NCI-H1092 treated with DMSO at 0.1 percent for 48 hours (cell line): ENCODE measurements at places on chromosomes 2 and 18.

DNA sequence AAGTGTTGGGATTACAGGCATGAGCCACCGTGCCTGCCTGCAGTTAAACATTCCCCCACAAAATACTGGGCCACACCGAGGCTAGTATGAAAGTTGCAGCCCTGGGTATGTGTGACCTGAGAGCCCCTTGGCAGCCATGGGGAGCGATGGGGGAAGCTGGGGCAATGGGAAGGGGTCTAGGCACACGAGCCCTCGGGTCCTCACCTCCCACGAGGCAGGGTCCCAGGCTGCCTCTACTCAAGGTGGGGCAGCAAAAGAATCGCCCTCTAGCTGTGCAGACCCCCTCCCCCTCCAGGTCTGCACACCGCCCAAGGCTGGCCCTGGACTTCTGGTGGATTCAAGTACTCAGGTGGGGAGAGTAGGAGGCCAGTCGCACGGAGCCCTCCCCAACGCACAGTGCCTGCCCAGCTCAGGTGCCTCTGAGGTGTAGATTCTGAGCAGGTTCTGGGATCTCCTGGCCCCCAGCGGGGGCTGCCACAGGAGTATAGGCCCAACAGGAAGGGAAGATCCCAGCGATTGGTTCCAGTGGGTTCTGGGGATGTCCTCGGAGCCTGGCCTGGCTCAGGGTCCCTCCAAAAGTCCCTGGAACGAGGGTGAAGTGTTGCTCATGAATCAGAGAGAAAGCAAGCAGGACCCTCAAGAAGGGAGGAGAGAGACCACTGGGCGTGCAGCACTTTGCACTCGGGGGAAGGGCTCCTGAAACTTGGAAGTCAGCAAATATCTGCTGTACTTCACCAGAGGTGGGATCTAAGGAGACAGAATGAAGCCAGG is 2.6 kb downstream of the GPR35 start:
- DNase-seq: no peak

DNA sequence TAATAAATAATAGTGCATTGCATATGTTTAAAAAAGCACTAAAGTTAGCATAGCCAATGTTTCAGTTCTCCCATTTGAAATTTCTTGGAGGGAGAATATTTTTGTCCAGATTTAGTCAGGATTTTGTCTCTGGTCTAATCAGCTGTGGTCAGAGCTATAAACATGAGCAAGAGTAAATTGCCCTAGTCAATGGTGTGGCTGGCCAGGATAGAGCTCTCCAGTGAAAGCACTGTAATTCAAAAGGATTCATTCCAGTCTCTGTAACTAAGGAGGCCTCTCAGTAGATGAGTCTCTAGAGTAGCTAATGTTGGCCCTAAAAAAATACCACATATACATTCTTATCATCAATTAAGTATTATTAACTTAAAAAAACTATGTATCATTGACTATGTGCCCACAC is 241.6 kb downstream of the CDCA7 start:
- DNase-seq: no peak

- DNase-seq: no peak
Observed at GRCh38 chr2:55232863-55233657, 572 bp downstream of the RPS27A start.

DNA sequence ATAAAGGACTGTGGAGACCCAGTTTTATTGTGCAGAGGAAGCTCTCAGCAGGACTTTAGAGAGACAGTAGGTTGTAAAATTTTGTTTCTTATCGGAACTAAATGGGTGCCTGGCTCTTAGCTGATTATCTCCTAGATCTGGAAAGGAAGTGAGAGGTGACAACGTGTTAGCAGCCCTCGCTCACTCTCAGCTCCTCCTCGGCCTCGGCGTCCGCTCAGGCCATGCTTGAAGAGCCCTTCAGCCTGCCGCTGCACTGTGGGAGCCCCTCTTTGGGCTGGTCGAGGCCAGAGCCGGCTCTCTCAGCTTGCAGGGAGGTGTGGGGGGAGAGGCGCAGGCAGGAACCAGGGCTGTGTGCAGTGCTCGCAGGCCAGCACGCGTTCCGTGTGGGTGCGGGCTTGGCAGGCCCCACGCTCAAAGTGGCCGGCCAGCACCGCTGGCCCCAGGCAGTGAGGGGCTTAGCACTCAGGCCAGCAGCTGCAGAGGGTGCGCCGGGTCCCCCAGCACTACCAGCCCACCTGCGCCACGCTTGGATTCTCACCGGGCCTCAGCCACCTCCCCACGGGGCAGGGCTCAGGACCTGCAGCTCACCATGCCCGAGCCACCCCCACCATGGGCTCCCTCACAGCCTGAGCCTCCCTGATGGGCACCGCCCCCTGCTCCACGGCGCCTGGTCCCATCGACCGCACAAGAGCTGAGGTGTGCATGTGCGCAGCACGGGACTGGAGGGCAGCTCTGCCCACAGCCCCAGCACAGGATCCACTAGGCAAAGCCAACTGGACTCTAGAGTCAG is 4.6 kb upstream of the MFF start:
- no peak for DNase-seq

- DNase-seq: no peak
Observed at GRCh38 chr18:23257137-23257536, 121.9 kb downstream of the CABLES1 start.

GRCh38 chr18:56112013-56112749 is 524.2 kb upstream of the TCF4 start:
- DNase-seq: no peak

- no peak for DNase-seq
Observed at GRCh38 chr2:195782156-195782555, 125.1 kb downstream of the SLC39A10 start.

- no peak for DNase-seq
Observed at GRCh38 chr2:71562518-71562917, 109.2 kb downstream of the DYSF start.

- DNase-seq: no peak
Observed at GRCh38 chr2:19807346-19807745, 94.4 kb downstream of the TTC32 start.

- no peak for DNase-seq
Observed at GRCh38 chr2:160197587-160197986, 2.5 kb downstream of the ITGB6 start.

- DNase-seq: no peak
Observed at GRCh38 chr18:56089612-56090258, 501.7 kb upstream of the TCF4 start.

DNA sequence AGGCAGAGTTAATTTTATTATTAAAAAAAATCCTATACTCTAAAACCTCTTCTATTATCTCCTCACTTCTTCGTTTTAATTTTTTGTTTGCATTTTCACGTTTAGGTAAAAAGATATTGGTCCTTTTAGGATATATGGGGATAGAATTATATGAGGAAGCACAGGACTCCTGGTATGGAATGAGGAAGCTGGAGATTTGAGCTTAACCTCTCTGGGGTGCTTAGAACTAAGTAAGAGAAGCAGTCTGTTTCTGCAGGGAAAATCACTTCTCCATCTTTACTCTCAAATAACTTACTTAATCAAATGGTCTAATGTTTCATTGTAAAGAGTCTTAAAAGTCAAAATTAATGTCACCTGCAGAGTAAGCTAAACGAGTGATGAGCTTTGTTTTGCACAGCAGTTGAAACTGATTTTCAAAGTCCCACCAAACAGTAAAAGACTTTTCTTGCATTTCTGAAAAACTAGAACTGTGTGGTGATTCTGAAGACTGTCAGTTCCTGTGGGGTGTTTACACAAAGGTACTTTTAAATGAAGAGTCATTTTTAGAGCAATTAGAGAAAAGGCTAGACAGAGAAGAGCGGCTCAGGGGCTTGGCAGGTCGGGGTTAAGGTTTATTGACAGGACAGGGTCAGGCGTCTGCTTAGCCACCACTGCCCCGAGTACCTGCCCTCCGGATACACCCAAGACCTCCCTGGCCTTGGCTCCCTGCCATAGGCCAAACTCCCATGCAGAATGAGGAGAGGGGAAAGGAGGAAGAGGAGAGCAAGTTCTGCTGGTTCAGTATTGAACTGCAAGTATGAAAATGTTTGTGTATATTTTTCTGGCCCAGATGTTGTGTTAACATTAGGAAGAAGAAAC is 21.6 kb downstream of the METAP1D start:
- no peak for DNase-seq

GRCh38 chr2:180715044-180715443 is 265.4 kb upstream of the UBE2E3 start:
- peak; percentile 54 for DNase-seq

DNA sequence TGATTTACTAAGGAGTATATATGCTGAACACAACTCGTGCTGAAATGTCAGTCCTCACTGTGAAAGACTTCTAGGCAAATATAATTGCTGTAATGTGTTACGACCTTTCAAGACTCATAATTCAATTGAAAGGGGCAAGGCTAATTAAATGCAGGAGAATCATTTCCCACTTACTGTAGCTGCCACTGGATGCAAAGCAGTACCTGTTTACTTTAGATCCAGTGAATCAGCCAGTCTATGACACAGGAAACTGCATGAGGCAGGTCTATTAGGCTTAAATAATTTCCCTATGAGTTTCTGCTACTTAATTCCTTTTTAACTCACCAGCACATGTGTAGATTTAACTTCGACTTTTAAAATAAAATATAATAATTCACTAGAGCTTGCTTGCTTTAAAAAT is 125.6 kb downstream of the CTNNA2 start:
- DNase-seq: peak; percentile 6

- DNase-seq: no peak
Observed at GRCh38 chr2:105411720-105412407, 13.0 kb upstream of the FHL2 start.

GRCh38 chr18:69865776-69866175 is 81.9 kb downstream of the CD226 start:
- no peak for DNase-seq

DNA sequence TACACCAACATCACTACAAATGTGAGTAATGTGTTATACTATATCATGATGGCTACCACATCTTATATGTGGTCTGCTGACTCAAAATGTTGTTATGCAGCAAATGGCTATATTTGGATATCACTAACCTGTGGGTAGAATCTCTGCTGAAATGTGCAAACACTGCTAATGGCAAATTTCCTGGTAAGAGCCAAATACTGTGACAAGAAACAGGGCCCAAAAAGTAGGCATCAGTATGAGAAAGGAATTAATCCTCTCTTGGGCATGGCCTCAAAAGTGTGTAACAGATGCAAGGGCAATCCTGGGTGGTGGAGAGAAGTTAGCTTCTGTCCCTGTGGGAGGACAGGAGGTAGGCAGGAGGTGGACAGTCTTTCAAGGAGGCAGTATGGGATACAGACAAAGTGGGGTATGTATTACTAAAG is 13.3 kb downstream of the ATF2 start:
- DNase-seq: no peak

- no peak for DNase-seq
Observed at GRCh38 chr2:178320011-178320585, 125.8 kb downstream of the OSBPL6 start.

GRCh38 chr2:236991874-236992273 is 93.8 kb upstream of the COPS8 start:
- no peak for DNase-seq

DNA sequence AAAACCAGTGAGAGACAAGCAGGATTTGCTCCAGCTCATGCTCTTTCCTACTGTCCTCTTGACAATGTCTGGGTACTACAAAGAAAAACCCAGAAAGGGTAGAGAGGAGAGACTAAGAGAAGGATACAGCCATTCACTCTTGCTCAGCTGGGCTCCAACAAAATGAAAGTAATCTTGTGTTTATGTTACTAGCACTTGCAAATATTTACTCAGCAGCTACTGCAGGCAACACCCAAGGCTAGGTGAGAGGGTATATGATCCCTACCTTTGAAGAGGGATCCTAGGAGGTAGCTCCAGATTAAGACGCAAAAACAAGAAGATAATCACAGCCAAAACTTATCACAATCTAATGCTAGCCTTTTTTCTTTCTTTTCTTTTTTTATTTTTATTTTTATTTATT is 329.6 kb upstream of the ACVR2A start:
- DNase-seq: no peak

DNA sequence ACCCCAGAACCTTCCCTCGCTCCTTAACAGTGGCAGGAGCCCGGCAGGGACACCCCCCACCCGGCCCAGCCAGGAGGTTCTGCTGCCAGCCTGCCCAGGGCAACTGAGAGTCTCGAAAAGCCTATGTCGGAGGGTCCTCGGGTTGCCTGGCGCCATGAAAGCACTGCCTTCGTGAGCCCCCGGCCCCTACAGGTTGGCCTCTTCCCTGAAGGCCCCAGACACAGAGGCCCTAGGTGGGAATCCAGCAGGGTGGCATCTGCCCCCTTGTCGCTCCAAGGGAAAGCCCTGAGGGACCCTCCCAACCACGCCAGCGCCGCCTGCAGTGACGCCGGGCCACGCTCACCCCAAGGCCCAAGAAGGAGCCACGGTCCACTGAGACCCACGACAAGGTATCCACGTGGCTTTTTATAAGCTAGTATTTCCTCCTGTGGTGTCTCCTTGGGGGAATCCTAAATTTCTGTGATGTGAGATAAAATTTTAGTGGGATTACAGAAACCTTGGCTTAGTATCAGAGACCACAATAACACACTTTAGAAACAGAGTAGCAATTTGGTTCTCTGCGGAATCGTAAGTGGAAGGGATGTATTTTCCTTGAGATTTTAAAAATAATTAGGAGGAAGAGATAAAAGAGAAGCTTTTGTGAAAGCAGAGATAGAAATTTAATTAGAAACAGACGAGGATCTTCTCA is 138.9 kb downstream of the HDAC4 start:
- DNase-seq: no peak

DNA sequence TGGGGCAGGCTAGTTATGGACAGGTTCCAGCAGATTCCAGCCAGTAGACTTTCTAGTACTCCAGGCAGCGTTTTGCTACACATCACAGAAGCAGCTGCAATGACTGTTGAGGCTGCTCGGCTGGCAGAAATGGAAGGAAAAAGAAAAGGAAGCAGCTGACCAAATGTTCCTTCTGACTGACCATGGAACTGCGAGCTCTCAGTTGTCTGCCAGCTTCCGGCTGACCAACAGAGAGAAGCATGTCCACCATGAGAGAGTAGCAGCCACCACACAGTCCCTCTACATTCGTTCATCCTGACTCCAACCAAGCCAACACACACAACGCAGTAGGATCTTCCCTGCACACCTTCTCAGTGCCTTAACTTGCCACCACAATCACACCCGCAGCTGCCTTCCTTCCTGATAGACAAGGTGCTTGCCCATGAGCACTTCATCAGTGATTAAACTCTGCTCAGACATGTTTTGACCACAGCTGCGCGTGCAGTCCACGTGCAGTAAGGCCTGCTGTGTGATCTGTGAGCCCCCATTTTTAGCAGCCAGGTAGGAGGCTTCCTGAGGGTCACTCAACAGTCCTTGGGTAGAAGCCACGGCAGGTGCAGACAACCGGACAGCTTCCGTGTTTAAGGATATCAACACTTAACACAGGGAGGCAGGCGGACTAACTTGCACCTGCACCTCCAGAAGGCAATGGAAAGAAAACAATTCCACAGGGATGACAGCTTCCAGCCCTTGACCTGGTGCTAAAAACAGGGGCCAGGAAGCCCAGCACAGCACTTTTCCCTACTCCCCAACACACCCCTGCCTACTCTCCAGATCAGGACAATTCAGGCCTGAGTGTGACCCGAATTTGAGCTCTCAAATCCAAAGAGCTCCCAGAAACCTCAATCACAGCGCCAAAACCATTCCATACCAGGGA is 996 bp downstream of the TGFBRAP1 start:
- DNase-seq: peak; percentile 16

- DNase-seq: no peak
Observed at GRCh38 chr2:124485659-124486058, 460.6 kb downstream of the CNTNAP5 start.
